ENCODE measurements at places on chromosomes 1 and 21.

- DNase-seq: no peak
These were observed 358.2 kb upstream of the KAZN start for GRCh38 chr1:14240265-14240664.

DNA sequence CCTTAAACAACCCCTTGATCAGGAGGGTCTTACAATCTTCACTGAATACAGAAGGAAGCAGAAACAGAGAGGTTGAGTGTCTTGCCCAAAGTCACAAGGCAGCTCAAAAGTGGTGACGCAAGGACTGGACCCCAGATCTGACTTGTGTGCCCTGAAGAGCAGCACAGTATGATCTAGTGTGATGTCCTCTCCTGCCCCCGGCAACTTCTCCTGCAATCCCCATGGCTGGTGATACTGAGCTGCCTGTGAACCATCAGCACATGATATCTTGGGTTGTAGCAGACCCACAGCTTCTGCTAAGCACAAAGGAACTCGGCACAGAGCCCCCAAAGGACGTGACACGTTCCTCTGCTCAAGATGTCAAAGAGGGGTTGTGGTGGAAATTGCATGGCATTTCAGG lies 51.2 kb upstream of the EDN2 start:
- DNase-seq: no peak

DNA sequence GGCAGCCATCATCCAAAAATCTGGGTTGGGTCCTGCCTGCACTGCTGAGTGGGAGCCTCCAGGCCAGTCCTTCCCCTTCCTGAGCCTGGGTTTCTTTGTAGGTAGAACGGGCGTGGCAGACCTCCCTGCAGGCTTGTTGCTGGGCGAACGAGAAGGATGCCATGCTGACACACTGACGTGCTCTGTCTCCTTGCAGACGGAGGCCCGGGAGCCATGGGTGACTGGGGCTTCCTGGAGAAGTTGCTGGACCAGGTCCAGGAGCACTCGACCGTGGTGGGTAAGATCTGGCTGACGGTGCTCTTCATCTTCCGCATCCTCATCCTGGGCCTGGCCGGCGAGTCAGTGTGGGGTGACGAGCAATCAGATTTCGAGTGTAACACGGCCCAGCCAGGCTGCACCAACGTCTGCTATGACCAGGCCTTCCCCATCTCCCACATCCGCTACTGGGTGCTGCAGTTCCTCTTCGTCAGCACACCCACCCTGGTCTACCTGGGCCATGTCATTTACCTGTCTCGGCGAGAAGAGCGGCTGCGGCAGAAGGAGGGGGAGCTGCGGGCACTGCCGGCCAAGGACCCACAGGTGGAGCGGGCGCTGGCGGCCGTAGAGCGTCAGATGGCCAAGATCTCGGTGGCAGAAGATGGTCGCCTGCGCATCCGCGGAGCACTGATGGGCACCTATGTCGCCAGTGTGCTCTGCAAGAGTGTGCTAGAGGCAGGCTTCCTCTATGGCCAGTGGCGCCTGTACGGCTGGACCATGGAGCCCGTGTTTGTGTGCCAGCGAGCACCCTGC lies 1.4 kb downstream of the GJA4 start:
- DNase-seq: no peak

- no peak for DNase-seq
These were observed 26.9 kb upstream of the EPB41 start for GRCh38 chr1:28887419-28887834.

DNA sequence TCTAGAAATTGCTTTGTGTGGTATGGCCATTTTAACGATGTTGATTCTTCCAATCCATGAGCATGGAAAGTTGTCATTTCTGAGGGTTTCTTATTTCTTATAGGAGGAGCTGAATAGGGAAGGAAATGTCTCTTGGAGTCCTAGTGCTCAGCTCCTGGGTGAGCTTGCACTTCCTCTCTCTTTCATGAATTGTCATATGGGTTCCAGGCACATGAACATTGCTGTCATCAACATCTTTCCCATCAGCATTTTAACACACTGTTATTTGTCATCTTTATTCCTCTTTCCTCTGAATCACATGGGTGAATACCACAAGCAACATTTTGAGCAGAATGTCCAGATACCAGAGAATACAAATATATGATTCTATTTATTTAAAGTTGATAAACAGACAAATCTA lies 23.4 kb downstream of the SLAMF6 start:
- no peak for DNase-seq

- DNase-seq: no peak
These were observed 26.4 kb downstream of the LRRC8B start for GRCh38 chr1:89550995-89551394.

- no peak for DNase-seq
These were observed 61.1 kb upstream of the GPR88 start for GRCh38 chr1:100476735-100477290.

- no peak for DNase-seq
These were observed 133.5 kb downstream of the C1orf21 start for GRCh38 chr1:184520336-184520735.
